CD4-positive, alpha-beta T cell treated with Interleukin-6 for 4 hours (primary cell): ENCODE measurements at places on chromosomes 12 and 14.

- DNase-seq = no peak
Measured at GRCh38 chr14:95518045-95518751, 1.7 kb upstream of the SYNE3 start.

GRCh38 chr12:57580466-57580795 is 10.6 kb upstream of the PIP4K2C start:
- DNase-seq = no peak

GRCh38 chr12:32249777-32250176 is 143.1 kb downstream of the BICD1 start:
- DNase-seq = no peak

GRCh38 chr12:127883013-127883412 is 384.0 kb upstream of the TMEM132C start:
- no peak for DNase-seq

- DNase-seq = no peak
Measured at GRCh38 chr14:68594737-68595380, 198.0 kb downstream of the ZFP36L1 start.

- no peak for DNase-seq
Measured at GRCh38 chr12:75859868-75860267, 171.7 kb downstream of the PHLDA1 start.

GRCh38 chr14:95268350-95268749 is 51.4 kb downstream of the CLMN start:
- DNase-seq = no peak

GRCh38 chr14:47541662-47542061 is 133.7 kb downstream of the MDGA2 start:
- no peak for DNase-seq

DNA sequence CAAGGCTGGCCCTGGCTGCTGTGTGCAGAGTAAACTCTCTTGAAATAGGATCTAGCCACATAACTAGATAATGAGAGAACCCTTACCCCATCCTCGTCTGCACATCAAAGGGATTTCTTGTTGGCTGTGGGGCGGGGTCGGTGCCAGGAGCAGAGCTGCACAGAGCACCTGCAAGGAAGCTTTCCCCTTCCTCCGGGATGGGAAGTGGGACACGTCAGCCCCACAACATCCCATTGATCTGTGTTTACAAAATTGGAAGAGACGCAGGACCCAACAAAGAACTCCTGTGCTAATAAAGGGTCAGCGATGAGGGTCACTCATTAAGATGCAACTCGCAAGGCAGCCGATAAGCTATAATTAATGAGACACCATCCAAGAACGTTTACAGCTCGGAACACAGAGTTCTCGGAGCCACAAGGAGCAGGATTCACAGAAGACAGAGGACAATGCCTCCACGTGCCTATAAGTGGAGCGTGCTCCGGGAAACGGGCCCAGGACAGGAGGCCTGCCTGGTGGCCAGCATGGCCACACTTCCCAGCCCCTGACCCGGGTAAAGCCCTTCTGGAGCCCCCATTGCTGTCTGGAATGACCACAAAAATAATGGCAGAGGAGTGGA is 171.5 kb downstream of the SLC15A4 start:
- DNase-seq = no peak

DNA sequence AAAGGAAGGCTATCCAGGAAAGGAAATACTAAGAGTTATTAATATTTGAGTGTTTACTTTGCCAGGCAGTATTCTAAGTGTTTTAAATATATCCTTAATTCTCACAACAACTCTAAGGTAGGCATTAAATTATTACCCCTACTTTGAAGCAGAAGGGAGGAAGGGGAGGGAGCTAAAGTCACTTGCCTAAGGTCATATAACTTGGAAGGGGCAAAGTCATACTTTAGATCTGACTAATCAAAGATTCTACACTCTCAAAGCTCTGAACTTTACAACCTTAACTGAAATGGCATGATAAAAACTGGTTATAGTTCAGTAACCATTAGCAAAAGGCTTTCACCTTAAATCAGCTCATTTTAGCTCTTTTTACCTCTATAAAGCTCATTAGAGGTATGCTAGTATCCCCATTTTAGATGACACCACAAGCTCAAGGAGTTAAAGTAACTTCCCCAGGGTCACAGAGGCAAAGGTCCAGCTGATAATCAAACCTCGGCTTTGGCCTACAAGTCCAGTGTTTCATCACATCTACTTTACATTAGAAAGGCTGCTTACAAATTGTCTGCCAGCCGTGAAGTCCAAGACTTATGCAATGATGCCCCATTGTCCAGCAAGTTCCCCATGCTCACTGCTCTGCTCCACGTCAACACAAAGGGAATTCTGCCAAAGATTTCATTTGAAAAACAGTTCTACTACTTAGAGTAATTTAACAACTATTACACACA is 223.9 kb downstream of the MED13L start:
- DNase-seq = no peak

- DNase-seq = no peak
Measured at GRCh38 chr12:130655010-130655409, 61.1 kb downstream of the RIMBP2 start.

- no peak for DNase-seq
Measured at GRCh38 chr12:71810921-71811320, 28.6 kb upstream of the TBC1D15 start.

GRCh38 chr14:102396521-102396920 is 33.8 kb downstream of the TECPR2 start:
- no peak for DNase-seq
